C1 segment of cervical spinal cord (tissue), 14 donors: ENCODE measurements at places on chromosomes 3 and 15.

DNA sequence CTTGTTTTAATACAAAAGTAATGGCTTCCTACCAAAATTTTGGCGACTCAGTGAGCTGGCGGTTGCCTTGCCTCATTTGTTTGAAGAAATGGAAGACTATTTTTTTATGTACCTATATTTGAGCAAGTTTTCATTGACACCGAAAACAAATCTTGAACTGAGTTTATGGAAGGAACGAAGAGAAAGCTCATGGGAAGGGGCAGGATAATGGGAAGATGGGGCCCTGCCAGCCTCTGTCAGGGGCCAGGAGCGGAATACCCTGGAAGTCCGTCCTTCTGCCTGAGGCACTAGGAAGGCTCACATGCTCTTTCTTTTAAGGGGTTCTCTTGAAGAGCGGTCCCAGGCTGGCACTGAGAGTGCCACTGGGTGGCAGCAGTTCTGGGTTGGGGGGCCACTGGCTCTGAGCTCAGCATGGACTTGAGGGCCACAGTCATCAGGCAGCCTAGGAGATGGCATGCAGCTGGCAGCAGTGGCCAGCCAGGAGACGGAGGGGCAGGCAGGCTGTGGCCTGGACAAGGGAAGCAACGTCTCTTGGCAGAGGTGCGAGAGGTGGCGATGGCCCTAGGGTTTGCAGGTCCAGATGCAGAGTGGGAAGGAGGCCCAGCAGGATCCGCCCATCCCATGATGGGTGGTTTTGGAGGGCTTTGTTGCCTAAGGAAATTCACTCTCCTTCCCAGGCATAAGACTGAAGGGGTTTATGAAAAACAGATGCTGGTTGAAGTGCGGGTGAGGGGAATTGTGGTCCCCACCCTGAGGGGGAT, 41.6 kb downstream of the ISG20 start:
- DNase-seq, result no peak

DNA sequence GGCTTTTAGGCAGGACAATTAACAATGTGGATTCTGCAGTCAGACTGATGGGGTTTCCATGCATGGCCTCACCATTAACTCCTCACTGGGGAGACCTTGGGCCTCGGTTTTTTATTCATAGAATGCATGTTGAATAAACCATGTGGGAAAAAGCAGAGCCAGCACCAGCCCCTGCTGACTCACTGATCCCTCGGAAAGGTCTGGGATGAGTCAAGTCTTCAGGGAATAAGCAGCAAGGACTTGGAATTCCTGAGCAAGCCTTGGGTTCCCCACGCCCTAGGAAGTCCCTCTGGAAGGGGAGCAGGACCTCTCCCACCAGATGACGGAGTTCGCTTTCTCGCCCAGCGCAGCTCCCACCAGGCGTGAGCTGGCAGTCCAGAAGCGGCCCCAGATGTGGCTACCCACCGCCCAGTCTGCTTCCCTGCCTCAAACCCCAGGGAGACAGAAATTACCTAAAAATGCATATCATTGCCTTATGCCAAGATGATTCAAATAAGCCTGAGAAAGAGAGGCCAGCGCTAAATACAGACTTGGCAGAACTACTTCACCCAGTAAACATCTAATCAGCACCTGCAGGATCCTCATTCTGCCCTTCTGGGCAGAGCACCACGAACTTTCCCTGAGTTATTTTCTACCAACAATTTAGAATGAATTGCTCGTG, 45.4 kb downstream of the BTD start:
- DNase-seq, result no peak

GRCh38 chr3:195063581-195064193, 207.3 kb downstream of the XXYLT1 start:
- no peak for DNase-seq

DNA sequence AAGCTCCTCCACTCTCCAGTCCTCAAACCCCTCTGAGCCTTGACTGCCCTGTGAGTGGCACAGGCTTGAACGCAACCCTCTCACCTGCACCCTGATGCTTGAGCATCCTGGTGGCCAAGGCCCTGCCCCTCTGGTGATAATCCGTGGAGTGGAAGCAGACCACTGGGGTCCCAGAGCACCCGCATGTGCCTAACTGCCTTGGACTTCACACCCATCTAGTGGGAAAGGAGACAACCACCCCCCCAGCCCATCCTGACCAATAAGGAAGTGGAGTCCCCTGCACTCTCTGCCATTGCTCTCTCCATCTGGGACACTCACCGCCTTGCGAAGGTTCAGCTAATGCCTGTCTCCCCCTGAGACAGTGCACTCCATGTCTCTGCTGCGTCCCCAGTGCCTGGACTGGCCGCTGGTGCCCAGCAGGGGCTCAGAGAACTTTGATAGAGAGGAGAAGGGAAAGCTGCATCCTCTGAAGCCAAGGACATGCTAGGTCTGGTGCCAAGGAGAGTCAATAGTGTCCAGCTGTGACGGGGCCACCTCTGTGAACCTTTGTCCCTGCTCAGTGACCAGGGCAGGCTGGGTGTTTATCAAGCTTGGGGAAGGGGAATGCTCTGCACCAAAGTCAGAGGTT, 3.4 kb downstream of the KLF15 start:
- no peak for DNase-seq

- no peak for DNase-seq
Measured at GRCh38 chr3:173411375-173411973, 13.9 kb downstream of the NLGN1 start.

- no peak for DNase-seq
Measured at GRCh38 chr3:52532517-52532837, 1.2 kb downstream of the NT5DC2 start.

DNA sequence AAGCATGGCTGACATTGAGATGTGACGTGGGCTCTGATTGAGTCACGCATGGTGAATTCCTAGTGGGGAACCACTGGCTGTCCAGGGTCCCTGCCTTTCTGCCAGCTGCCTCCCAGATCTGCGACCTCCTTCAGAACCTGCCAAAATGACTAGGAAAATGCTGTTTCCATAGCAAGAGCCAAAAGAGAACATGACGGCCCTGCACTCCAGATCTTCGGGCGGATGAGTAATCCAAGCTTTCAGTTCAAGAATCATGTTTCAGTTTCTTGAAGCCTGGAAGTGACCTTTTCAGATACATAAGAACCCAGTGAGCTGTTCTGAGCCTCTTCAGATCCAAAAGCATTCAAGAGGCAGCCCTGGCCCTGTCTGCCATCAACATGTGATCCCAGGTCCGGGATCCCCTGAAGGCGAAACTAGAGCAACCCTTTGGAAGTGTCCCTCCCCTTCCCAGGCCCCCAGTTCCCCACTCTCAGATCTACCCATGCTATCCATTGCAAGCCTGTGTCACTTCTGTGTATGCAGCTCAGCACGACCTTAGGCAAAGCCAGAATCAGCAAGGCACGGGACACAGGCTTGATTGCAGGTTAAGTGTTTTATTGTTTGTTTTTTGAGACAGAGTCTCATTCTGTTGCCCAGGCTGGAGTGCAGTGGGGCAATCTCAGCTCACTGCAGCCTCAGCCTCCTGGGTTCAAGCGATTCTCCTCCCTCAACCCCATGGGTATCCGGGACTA, 19.7 kb downstream of the ANKRD63 start:
- no peak for DNase-seq

DNA sequence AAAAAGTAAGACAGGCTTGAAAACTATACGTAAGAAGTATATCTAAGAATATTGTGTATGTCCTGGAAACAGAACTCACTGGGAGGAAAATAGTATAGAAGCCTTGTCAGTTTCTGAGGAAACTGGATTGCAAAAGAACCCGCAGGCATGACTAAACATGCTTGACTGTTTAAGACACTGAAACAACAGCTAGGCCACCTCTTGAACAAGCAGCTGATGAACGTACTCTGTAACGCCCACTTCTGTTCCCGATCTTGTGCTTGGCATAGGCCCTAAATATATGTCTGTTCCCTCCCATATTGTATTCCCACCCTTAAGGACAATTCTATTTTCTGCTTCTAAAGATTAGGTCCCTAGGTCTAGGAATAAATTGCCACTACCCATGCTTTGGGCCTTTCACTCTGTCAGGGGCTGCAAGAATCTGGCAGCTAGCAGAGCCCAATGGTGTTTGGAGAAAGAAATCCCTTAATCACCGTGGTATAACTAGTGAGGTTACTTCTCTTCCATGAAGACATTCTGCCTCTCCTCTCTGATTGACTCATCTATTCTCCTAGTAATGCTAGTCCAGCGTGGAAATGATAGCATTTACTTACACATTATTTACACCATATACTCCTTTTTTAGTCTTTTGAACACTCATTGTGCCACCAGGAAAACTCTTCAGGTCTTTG, 46.2 kb downstream of the CD200 start:
- no peak for DNase-seq

DNA sequence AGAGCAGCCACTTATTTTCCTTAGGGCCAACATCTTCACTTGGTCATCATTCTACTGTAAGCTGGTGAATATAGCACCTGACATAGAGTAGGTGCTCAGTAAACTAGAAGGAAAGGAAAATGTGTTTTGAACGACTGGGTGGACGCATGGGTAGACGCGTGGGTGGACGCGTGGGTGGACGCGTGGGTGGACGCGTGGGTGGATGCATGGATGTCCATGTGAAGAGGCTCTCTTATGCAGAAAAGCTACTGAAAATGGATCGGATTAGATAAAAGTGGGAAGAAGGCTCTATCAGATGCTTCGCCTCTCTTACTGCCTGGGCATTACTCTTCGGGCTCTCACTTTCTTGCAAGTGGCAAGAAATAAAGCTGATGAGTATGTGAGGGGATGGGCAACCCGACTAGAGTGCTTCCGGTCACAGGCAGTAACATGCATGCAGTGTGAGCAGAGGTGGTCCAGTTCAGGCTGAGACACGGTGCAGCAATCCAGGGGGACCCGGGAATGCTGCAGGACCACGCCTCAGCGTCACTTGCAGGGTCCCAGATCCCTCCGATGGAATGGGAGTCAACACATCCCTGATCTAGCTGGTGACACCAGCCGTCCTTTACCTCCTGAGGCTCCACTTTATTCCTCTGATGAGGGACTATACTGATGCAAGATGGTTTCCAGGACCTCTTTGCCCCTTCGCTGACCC, 138.0 kb upstream of the MEF2A start:
- DNase-seq, result no peak

DNA sequence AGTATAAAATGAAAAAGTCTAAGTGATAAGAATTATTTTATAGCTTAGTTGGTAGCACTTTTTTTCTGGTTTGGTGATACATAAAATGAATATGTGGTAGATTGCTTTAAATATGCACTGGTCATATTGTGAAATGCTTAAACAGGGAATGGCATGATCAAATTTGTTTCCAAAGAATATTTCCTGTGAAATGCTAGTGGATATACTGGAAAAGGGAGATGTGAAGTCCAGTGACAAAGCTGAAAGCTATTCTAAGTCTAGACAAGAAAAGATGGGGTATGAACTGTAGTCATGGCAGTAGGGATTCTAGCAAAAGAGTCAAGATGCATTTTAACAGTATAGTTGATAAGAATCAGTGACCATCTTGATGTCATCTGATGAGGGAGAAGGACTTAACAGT, 98.9 kb upstream of the MME start:
- DNase-seq, result no peak

DNA sequence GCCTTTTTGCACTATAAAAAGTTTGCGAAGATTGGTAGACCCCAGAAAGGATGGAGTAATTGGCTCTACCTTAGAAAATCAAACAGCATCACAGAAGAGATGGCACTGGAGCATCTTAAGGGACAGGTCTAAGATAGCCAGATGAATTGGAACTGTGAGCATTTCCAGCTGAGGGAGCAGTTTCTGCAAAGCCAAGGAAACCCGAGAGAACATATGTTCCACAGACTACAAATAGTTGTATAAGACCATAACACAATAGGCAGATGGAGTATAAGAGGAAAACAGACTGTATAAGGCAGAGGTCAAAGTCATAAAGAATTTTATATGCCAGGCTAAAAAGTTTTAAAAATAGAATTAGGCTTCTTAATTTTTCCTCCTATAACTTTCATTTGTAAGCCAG, 46.0 kb downstream of the TSC22D2 start:
- DNase-seq, result no peak

- no peak for DNase-seq
Measured at GRCh38 chr3:15324379-15324808, 8.0 kb downstream of the SH3BP5 start.

GRCh38 chr3:142863010-142863817, 25.7 kb downstream of the PCOLCE2 start:
- DNase-seq, result no peak

DNA sequence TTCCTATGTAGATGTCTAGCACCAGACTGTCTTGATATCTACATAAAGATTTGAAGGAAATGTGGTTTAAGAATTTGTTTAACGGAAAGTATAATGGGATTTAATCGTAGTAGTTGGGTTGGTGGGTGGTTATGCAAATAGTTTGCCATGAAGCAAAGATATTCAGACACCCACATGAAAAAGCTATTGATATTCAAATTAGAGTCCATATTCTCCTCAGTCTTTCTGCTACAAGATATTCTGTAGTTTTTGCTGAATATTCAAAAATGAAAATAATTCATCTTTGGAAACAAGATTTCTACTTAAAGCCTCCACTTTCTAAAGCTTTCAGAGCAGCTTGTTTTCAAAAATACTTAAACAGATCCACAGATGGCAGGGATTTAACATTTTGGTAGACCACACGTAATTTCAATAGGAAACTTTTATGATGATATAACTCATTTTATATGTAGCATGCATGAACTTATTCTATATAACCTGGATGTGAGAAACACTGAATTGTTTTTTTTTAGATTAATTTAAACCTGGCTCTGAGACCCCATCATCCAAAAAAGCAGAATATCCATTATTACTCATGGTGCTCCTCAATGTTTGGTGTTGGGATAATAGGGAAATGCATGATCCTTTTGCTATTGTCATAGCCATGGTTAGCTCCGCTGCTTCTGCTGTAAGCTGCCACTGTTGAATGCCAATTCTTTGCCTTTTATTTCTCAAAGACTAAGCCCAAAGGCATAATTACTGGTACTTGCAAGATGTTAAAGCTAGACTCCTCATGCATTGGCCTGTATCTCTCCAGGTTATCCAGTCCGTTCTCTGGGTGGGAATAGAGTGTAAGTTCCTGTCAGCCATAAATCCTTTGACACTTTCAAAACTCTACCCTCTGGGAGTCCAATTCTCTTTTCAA, 98.0 kb downstream of the GMNC start:
- no peak for DNase-seq

- no peak for DNase-seq
Measured at GRCh38 chr3:65101450-65101849, 413.6 kb upstream of the ADAMTS9 start.

DNA sequence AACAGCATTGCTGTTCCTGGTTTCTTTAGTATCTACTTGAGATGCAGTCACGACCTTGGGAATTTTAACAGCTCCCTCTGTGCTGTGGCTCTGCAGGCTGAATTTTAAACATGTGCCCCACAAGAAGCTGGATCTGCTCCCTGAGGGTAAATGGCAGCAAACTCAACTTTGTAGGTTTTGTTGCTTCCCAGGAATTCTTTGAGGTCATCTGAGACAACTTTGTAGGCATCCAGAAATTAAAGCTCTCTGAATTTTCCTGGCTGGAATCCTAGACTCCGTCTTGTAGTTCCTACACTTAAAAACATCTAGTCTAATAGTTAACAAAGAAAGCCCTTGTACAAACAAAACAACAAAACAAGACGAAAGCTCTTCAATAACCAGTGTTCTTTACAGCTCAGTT, 366.3 kb downstream of the FEZF2 start:
- no peak for DNase-seq

DNA sequence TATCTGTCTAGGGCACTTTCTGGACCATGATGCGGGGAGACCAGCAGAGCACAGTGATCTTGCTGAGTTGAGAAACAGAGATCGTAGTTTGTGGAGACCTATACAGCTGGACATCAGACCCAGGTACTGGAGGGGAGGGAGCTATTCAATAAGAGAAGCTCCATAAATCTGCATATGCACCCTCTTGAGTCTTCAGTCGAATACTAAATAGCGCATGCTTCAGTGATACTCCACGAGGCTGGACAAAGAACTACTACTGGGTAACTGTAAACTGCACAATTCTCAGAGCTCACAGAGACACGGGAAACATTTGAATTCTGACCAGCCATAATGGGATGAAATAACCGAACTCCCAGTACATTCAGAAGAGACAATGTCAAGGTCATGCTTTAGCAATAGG, 49.7 kb downstream of the MINAR1 start:
- DNase-seq, result no peak
